ENCODE measurements at places on chromosomes 4 and X. TPM values are rescaled to one million over a fixed set of nuclear protein-coding genes. Genes with fewer than 3 reads are reported as not detected.

DNA sequence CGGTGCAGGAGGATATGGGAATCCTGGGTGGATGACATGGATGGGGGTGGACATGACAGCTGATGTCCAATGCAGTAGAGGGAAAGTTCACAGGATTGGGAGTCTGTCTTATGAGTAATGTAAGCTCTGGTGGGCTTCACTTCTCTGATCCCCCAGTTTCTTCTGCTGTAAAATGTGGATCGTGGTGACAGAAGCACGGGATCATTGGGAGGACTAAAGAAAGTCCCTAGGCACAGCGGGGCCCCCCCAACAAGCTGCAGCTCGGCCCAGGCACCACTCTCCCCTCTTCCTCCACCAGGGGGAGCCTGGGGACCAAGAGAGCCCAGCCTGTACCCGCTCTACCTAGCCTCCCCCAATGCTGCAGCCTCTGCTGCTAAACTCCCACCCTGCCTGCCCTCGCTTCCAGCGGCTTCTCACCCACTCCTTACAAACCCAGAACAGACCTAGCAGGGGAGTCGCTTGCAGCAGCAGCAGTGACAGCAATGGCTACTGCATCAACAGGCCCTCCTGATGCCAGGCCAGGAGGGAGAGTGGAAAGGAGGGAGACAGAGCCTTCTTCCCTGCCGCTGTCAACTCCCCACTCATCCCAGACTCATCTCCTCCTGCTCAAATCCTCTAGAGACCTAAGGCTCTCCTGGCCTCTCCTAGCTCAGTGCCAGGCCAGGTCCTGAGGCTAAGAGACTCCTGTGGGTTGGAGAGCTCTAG is 36.1 kb upstream of the IQSEC2 start:
- peak overlapping the region; percentile 6 for H3K4me3 ChIP-seq
- peaks cover 13% of the 10 kb centered on the region for H3K27me3 ChIP-seq
- no peak overlapping the region for H3K27ac ChIP-seq
- no peaks in the 10 kb centered on the region for H3K36me3 ChIP-seq
- peak; percentile 75 for DNase-seq

GRCh38 chrX:134552351-134552750 is 92.4 kb downstream of the HPRT1 start:
- H3K27me3 ChIP-seq, result peaks cover 9% of the 10 kb centered on the region
- DNase-seq, result no peak
- no peaks in the 10 kb centered on the region for H3K36me3 ChIP-seq
- H3K4me3 ChIP-seq, result no peak overlapping the region
- no peak overlapping the region for H3K27ac ChIP-seq

- H3K36me3 ChIP-seq, result no peaks in the 10 kb centered on the region
- no peak overlapping the region for H3K27ac ChIP-seq
- no peak for DNase-seq
- no peak overlapping the region for H3K4me3 ChIP-seq
- H3K27me3 ChIP-seq, result no peaks in the 10 kb centered on the region
Measured at GRCh38 chr4:10413177-10413576, 44.0 kb downstream of the ZNF518B start.

- H3K27ac ChIP-seq, result no peak overlapping the region
- H3K4me1 ChIP-seq, result no peaks in the 10 kb centered on the region
- no peaks in the 10 kb centered on the region for H3K36me3 ChIP-seq
- no peak overlapping the region for H3K4me3 ChIP-seq
- no peaks in the 10 kb centered on the region for H3K27me3 ChIP-seq
Measured at GRCh38 chrX:43996491-43996890, 23.3 kb upstream of the NDP start.

- no peaks in the 10 kb centered on the region for H3K4me1 ChIP-seq
- DNase-seq, result no peak
- no peak overlapping the region for H3K4me3 ChIP-seq
- no peaks in the 10 kb centered on the region for H3K36me3 ChIP-seq
- H3K27ac ChIP-seq, result no peak overlapping the region
- H3K27me3 ChIP-seq, result no peaks in the 10 kb centered on the region
Measured at GRCh38 chr4:72352711-72353110, 216.3 kb downstream of the ADAMTS3 start.

DNA sequence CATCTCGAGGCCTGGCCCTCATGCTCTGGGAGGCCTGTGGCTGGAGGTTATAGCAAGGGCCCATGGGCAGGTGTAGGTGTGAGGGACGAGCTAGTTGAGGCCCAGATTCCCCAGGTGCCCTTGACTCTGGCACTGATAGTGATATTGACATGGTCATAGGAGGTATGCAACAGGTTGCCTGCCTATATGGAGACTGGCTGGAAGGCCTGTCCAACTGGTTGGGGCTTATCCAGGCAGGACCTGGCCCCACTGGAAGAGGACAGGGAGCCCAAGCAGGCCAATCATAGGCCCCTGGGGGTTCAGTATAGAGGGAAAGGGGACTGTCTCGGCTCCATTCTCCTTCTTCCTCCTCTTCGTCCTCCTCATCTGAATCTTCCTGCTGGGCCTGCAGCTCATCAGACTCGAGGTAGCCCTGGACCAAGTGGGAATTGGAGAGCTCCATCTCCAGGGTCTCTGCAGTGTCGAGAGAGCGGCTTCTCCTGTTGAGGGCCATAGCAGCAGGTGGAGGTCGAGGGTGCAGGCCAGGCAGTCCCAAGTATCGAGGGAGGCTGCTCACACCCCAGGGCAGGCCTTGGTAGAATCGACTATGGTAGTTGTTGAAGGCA is 15.3 kb downstream of the AMER1 start:
- H3K27ac ChIP-seq, result no peak overlapping the region
- no peaks in the 10 kb centered on the region for H3K4me1 ChIP-seq
- H3K36me3 ChIP-seq, result peaks cover 4% of the 10 kb centered on the region
- H3K27me3 ChIP-seq, result no peaks in the 10 kb centered on the region

DNA sequence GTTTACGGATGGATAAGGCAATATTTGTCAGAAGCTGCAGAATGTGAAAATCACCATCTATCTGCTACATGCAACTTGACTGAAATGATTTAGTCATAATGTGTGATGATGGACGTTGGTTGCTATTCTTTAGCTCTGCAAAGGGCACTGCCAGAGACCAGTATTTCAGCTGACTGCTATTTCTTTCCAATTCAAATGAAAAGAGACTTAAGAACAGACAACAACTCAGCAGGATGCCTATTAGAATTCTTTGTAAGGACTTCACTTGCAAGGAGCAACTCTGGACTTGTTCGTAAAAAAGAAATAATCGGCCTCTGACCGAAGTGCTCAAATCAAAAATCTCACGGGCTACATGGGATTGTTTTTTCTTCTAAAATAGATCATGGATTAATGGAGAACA is 262.7 kb downstream of the DHX15 start:
- H3K36me3 ChIP-seq, result no peaks in the 10 kb centered on the region
- no peak overlapping the region for H3K4me3 ChIP-seq
- H3K27ac ChIP-seq, result no peak overlapping the region
- DNase-seq, result no peak

DNA sequence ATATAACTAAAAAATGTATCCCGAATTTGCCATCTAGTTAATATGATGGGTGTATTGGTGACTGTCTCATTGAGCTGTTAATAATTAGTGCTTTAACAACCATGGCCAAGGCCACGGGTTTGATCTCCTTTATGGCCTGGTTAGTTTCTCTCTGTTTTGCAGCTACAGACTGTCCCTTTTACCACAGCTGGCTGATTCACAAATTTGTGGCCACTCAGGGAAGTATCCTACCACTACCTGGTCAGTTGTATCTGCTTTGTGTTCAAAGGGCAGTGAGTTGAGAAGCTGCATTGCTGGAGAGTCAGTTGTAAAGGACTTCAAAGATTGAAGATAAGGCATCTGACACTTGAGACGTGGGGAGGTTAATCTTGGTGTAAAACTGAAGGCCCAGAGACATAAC is 219.1 kb upstream of the BMP3 start:
- no peak overlapping the region for H3K4me3 ChIP-seq
- H3K36me3 ChIP-seq, result no peaks in the 10 kb centered on the region
- H3K27me3 ChIP-seq, result peaks cover 2% of the 10 kb centered on the region
- no peak for DNase-seq
- H3K27ac ChIP-seq, result no peak overlapping the region

GRCh38 chr4:144374065-144374464 is 233.5 kb upstream of the GYPA start:
- H3K36me3 ChIP-seq, result no peaks in the 10 kb centered on the region
- DNase-seq, result no peak
- no peaks in the 10 kb centered on the region for H3K4me1 ChIP-seq
- H3K27ac ChIP-seq, result no peak overlapping the region

DNA sequence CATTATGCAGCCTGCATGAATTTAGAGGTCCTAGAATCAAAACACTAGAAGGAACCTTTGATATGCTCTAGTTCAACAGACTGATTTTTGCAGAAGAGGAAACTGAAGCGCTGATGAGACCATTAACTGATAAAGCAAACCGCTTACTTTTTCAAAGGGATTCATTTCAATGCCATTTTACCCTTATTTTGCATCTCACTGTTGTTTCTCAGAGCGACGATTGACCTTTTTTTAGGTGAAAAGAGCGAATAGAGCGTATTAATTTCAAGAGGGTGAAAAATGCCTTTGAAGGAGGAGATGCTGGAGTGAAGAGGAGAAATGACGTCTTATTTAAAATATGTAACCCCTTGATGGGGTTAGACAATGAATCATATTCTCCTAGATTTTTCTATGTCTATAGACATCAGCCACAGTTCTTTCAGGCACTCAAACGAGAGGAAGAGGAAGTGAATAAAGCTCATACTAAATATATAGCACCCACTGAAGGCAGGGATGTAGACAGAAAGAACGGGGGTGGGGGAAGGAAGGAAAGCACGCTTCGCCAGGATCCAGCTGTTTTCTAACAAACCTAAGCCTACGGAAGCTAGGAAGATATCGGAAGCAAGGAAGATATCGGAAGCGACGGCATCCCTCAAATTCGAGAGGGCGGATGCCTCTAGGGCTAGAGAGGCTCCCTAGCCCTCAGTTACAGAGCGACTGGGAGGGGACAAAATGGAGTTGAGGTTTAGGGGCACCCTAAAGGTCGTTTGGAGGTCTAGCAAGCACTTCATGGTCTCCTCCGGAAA is 848 bp downstream of the ACSL4 start:
- peak overlapping the region; percentile 98 for H3K4me3 ChIP-seq
- peak overlapping the region; percentile 94 for H3K27ac ChIP-seq
- peak; percentile 9 for DNase-seq
- peaks cover 3% of the 10 kb centered on the region for H3K27me3 ChIP-seq
- peaks cover 3% of the 10 kb centered on the region for H3K4me1 ChIP-seq

DNA sequence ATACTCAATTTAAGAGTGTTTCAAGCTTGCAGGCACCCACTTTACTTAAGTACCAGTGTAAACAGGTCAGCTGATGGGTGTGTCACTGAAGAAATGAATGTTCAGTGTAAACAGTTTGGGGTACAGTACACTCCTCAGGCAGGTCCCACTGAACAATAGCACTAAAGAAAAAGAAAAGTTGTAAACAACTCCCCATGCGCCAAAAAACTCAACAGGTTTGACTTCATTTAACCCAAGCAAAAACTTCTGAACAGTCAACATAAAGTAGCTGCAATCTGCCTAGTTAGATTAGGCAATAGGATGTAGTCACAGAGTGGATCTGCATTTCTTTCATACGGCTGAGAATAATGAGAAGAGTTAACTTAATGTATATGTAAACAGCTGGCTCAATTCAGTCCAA is 93.2 kb downstream of the FAM13A start:
- H3K4me3 ChIP-seq, result no peak overlapping the region
- DNase-seq, result no peak
- H3K36me3 ChIP-seq, result peaks cover 8% of the 10 kb centered on the region
- no peaks in the 10 kb centered on the region for H3K4me1 ChIP-seq
- H3K27ac ChIP-seq, result no peak overlapping the region

DNA sequence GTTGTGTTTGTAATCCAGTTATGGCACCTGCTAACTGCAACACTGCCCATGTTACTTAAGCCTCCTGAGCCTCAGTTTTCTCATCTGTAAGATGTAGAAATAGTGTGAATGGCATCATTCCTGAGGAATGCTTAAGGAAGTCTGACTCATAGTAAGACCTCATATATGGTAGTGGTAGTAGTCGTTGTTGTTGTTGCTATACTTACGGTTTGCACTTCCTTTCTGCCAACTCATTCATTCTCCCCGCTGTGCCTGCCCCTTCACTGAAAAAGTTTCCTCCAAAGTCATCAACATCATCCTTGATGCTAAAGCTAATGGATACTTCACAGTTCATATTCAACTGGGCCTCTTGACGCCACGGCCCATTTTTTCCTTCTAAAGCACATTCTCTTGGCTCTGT is 54.2 kb upstream of the SPANXN3 start:
- H3K36me3 ChIP-seq, result no peaks in the 10 kb centered on the region
- no peak overlapping the region for H3K27ac ChIP-seq
- no peak overlapping the region for H3K4me3 ChIP-seq

DNA sequence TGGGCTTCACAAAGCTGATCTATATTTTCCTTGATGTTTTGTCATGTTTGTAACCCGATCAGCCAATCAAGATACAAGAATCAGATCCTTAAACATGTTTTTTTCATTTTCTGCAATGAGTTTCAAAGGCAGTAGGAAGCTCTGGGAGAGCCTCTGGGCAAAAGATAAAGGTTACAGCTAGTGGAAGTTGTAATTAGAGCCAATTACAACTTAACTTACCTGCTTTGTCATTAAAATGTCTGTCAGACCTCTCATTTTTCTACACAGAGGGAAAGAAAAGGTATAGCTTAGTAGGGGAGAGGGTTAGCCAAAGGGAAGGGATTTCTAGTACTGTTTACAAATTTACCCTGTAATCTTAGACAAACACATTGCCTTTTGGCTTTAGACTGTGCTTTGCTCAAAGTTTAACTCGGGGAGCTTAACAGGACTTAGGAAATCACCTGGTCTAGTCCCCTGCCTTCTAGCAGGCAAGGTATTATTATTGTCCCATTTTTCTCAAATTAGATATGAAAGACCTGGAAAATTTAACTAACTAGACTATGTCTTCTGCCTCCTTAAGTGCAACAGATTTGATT is 55.8 kb downstream of the FGF16 start:
- no peaks in the 10 kb centered on the region for H3K36me3 ChIP-seq
- DNase-seq, result no peak
- no peak overlapping the region for H3K4me3 ChIP-seq
- H3K27me3 ChIP-seq, result peaks cover 5% of the 10 kb centered on the region
- H3K4me1 ChIP-seq, result no peaks in the 10 kb centered on the region

DNA sequence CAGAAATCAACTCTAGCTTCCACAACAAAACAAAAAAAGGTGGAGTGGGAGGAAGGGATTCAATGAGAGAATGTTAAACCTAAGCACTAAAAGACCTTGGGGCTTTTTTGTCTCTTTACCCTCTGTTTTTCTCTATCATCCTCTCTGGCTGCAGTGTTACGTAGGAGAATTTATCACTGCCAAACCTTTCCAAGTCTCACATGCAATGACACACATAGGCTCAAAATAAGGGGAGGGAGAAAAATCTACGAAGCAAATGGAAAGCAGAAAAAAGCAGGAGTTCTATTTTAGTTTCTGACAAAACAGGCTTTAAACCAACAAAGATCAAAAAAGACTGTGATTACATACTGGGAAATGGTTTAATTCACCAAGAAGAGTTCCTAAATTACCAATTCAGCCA is 152.1 kb downstream of the ADGRA3 start:
- no peak overlapping the region for H3K27ac ChIP-seq
- no peak for DNase-seq
- no peaks in the 10 kb centered on the region for H3K36me3 ChIP-seq
- peaks cover 1% of the 10 kb centered on the region for H3K27me3 ChIP-seq

CHRDL1 gene
- total RNA-seq, result 38.2 TPM

MRFAP1 gene
- total RNA-seq, result 226 TPM

TEX13D gene
- not detected for total RNA-seq

RHOXF2 gene
- not detected for total RNA-seq

ZIC3 gene
- total RNA-seq, result 0.69 TPM

CFP gene
- total RNA-seq, result 0.49 TPM

CYLC1 gene
- not detected for total RNA-seq

BEX1 gene
- total RNA-seq, result 140 TPM

PABPC1L2A gene
- total RNA-seq, result 1.5 TPM
